Calu3 (cell line): ENCODE measurements at places on chromosomes 3 and 15. TPM values are rescaled to one million over a fixed set of nuclear protein-coding genes. Genes with fewer than 3 reads are reported as not detected.

HYKK gene
- 11.6 and 15.7 TPM in 2 replicates for total RNA-seq

MKRN3 gene
- total RNA-seq: not detected in 2 replicates

ABHD17C gene
- 69.4 and 69.7 TPM in 2 replicates for total RNA-seq

SEMA3B gene
- total RNA-seq: 20.3 and 25.7 TPM in 2 replicates

DNAJB8 gene
- total RNA-seq: not detected in 2 replicates

DNA sequence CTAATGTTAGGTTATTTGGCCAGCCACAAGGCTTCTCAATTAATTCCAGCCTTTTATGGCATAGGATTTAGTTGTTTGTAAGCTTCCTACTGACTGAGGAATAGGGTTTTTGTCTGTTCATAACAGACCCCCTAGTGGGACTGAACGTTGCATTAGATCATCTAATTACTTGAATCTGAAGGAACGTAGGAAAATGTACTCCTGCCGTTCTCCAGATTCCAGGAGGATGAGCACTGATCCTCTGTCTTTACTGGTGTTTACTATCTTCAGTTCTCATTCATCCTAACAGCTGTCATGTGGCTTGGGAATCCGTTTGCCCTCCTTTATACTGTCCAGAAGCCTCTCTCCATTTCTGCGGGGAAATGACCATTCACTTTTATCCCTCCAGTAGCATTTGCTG, 52.7 kb downstream of the RAD54L2 start:
- DNase-seq: no peak

DNA sequence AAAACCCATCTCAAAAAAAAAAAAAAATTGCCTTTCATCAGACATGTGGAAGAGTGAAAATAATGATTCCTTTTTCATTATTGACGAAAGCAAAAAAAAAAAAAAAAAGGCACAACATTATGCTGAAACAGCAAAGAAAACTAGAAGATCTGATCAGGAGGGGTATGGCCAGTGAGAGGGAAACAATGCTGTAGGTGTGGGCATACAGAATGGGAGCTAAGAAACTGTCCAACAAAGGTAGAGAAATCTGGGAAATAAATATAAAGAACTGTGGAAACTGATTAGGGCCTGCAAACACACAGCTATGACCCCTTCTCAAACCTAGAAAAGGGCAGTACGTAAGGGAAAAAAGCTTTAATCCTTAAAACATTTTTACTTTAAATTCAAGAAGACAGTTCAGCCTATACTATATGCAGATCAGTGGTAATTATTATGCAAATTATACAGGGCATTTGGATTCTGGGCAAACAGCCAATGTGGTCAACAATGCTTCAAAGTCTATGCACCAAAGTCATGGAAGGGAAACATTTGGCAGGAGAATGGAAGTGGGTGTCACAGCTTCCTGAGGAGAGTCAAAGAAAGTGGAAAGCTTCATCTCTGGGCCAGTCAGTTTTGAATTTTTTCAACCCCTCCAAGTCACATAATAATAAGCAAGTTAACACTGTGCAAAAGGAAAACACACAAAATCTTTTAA, 68.3 kb upstream of the SLC12A8 start:
- peak; percentile 6 for DNase-seq

- no peak for DNase-seq
Measured at GRCh38 chr15:85025516-85026251, 44.0 kb downstream of the PDE8A start.

DNA sequence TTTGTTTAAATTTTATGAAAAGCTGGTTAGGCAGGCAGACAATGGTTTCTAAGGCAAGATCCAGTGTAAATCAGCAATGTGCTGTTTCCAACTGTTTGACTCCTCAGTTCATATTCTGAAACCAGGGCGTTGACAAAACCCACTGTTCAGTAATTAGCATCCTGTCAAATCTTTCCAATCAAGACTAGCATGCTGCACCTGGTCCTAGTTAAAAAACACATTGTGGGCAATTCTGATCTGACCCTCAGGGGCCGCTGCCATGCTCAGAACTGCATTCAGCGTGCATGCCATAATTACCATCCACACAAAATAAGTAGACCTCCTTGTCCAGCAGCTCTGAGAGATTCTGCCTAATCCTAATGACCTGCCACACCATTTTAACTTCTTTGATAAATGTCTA, 20.9 kb upstream of the RBP1 start:
- DNase-seq: no peak

DNA sequence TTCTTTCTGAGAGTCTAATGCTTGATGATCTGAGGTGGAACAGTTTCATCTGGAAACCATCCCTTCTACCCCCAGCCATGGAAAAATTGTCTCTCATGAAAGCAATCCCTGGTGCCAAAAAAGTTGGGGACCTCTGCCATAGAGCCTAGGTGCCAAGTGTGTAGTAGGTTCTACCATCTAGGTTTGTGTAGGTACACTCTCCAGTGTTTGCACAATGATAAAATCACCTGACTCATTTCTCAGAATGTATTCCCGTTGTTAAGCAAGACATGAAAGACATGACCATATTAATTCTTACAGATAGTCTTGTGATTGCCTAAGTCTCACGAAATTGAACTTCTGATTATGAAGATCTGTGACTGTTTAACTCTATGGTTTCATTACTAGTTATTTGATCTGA, 68.6 kb downstream of the KAT2B start:
- DNase-seq: no peak

GRCh38 chr15:44261007-44261706, 27.4 kb upstream of the GOLM2 start:
- no peak for DNase-seq

GRCh38 chr3:119681279-119681678, 4.1 kb upstream of the COX17 start:
- DNase-seq: peak; percentile 15

GRCh38 chr3:196288141-196288460, 575 bp upstream of the PCYT1A start:
- no peak for DNase-seq

DNA sequence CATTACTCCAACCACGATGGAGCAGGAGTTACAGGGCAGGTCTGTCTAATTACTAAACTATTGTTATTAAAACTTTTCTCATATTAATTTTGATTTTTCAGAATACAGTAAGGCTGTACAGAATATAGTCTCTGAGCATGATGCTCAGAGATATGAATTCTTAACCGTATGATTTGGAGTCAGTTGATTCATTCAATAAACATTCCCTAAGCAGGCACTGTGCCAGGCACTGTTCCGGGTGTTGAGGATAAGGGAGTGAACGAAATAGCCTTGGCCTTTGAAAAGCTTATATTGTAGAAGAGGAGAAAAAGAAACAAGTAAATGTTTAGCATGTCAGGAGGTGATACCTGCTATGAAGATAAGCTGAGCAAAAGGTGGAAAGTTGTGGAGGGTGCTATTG, 187.3 kb downstream of the KCNAB1 start:
- DNase-seq: peak; percentile 78

DNA sequence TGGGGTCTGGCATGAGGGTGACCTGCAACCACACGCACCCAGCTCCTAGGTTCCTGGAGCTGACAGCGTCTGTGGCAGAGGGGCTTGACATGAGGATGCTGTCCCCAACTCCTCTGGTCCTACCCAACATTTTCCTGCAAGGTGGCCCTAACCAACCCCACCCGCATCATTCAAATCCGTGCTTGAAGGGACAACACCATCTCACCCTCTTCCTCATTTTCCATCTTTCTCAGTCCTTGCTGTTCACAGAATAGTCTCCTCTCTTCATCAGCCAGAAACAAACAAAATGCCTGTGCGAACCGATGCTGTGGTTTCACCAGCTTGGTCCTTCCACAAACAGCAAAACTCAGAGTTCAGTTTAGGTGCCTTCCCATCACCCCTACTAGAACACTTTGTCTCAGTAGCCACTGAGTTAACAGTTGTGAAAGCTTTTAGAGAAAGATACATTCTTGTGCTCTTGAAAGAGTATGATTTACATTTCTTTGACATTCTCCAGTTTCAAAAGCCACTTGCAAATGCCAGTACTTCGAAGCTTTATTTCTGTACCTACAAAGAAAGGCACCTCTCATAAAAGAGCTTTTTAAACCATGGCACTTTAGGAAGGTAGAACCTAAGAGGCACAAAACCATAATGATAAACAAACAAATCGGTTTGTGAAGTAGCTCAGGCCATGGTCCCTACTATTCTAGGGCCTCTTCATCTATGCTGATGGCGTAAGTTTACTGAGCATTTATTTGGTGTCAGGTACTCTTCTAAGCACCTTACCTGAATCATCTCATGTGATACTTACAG, 360.1 kb downstream of the SHQ1 start:
- DNase-seq: no peak
